ENCODE measurements at places on chromosomes 3 and 15.

GRCh38 chr15:60972866-60973265 lies 256.2 kb downstream of the RORA start:
- DNase-seq, result peak; percentile 87

DNA sequence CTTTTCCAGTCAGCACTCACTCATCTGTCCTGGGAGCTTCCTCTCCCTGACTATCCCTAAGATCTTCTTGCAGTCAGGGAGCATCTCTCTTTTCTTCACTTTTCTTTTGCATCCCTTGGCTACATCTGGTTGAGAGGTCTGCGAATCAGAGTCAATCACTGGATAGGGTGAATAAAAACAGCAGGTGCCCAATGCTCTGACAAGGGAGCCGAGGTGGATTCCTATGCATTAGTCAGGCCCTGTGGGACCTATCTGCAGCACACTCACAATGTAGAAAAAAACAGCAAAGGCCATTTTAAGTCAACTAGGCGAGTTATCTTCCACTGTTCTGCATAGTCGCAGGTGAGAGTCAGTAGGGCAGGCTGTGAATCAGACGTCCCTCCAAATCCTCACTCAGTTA lies 35.5 kb downstream of the DZIP1L start:
- DNase-seq, result peak; percentile 30

DNA sequence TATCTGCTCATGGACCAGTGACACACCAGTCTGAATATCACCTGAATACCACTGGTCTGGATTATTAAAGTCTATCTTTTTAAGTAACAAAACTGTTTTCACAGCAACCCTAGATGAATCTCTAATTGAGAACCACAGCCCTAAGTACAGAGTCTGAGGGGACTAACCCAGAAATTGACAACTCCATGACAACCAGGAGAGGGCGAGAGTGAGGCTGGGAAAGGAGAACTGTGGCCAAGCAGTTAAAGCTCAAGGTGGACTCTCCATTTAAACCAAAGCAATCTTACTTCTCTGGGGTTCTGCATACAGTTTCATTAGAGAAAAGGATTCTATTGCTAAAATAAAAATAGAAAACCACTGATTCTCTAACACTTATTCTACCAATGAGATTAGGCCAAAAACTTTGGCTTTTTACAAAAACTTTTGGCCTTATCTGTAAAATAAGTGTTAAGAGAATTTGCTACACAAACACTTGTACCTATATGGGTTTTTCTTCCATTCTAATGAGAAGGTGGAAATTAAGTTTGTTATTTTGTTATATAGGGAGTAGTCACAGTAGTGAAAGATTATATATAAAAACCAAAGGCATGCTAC lies 11.4 kb downstream of the NEK10 start:
- peak; percentile 60 for DNase-seq

- no peak for DNase-seq
Observed at GRCh38 chr3:123157598-123158287, 44.0 kb upstream of the SEC22A start.

All from fibroblast of upper back skin (primary cell).